ENCODE measurements at places on chromosomes 2 and 18.

DNA sequence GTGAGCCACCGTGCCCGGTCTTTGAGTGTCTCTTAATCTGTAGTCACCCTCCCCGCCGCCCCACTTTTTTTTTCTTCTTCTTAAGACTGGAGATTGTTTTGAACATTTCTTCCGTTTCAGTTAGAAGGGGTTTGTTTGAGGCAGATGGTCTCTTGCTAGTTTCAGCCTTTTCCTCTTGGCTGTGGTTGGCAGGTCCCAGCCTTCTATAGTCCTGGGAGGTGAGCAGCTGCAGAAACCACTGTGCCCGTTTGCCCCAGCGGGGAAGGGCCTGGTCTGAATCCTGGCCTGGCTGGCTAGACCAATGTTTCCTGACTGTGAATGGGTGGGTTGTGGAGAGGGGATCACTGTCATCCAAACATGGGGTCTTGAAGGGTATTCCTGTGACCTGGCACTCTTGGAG, 30.1 kb upstream of the MCFD2 start:
- no peak for DNase-seq

DNA sequence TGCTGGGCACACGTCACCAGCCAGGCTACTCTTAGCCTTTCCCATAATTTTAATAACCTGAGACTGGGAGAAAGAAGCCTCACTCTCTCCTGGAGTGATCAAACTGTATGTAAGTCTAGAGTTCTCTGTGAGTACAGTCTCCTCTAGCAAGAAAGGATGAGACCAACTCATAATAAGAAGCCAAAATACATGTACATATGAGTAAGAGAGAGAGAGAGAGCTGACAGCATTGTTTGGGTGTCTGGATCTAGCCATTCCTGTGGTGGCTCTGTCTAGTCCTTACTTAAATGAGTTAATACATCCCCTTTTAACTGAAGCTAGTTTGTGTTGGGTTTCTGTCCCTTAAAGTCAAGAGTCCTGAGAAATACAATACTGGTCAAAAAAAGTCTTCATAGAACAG, 26.0 kb upstream of the ANXA4 start:
- no peak for DNase-seq

GRCh38 chr2:233838726-233839446, 15.4 kb downstream of the HJURP start:
- no peak for DNase-seq

GRCh38 chr2:46963941-46964673, 48.5 kb upstream of the MCFD2 start:
- DNase-seq = no peak

DNA sequence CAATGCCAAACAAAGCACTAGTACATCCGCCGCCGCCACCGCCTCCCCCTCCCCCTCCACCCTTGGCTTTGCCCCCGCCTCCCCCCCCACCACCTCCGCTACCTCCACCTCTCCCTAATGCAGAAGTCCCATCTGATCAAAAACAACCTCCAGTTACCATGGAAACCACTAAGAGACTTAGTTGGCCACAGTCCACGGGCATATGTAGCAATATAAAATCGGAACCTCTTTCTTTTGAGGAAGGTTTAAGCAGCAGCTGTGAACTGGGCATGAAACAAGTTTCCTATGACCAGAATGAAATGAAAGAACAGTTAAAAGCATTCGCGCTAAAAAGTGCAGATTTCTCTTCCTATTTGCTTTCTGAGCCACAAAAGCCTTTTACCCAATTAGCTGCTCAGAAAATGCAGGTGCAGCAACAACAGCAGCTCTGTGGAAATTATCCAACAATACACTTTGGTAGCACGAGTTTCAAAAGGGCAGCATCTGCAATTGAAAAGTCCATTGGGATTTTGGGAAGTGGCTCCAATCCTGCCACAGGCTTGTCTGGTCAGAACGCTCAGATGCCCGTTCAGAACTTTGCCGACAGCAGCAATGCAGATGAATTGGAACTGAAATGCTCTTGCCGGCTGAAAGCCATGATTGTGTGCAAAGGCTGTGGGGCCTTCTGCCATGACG, 168.0 kb downstream of the ASXL3 start:
- no peak for DNase-seq

GRCh38 chr2:85889627-85890281, 964 bp upstream of the ST3GAL5 start:
- no peak for DNase-seq

DNA sequence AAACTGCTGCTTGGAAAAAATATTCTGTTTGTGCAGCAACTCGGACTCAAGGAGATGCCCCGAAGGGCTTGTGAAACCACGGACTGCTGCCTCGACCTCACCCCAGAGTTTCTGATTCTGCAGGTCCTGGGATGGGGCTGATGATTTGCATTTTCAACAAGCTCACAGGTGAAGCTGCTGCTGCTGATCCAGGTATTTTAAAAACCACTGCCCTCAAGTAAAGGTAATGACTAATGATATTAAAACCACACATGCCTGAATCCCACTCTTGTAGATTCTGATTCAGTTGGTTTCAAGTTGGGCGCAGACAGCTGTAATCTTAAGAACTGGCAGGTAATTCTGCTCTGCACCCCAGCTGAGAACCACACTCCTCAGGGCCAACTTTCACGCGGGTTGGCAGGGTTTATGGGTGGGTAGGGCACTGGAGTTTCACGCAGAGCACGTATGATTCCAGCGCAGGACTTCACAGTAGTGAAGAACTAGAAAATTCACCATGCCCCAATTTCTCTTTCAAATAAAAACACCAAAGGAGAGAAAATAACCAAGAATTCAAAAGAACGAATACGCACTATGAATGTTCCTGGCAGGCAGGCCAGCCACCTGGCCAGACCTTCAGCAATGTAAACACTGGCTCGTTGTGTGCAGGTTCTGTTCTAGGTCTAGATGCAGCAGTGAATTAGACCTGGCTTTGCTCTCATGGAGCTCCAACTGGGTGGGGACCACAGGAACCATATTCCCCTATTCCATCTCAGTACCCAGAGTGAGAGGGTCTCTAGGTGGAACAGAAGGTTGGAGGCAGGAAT, 74.6 kb upstream of the ZFP36L2 start:
- DNase-seq = no peak

DNA sequence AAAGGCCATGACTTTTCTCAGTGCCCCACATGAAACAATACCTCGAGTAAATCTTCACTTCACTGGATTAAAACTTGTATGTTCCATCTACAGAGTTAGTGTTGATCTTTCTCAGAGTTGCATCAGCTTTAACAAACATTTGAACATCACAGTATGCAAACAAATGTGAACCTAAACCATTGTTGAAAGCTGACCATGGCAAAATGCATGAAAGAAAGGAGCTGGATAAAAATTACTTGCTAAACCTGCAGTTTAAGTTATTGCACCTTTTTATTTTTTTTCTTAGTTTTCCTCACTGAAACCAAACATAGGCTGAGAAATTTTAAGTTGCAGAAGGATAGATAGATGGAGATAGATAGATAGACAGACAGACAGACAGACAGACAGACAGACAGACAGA, 107.2 kb upstream of the UGP2 start:
- no peak for DNase-seq

All from esophagus muscularis mucosa (tissue), 4 donors.